Vagina (tissue), 2 donors: ENCODE measurements at places on chromosomes 6 and 20. TPM values are rescaled to one million over a fixed set of nuclear protein-coding genes. Genes with fewer than 3 reads are reported as not detected.

GRCh38 chr20:53004267-53004813, 32.2 kb downstream of the TSHZ2 start:
- H3K4me3 ChIP-seq: no peak overlapping the region
- no peak for DNase-seq
- H3K27me3 ChIP-seq: no peaks in the 10 kb centered on the region
- no peaks in the 10 kb centered on the region for H3K36me3 ChIP-seq
- no peaks in the 10 kb centered on the region for H3K4me1 ChIP-seq

DNA sequence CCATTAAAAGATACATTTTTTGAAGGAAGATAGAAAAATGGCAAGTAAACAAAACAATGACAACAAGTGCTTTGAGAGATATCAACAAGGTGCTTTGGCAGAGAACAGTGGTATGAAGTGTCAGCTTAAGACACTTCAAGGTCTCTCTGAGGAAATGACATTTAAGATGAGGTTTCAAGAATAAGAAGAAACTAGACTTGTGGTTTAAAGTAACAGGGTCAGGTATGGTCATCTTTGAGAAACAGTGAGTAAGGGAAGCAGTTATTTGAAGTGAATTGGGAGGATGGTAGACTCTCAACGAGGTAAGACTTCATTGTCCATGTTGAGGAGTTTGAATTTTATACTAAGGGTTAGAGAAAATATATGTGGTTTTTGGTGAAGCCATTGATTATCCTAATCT, 77.8 kb downstream of the SYCP2L start:
- H3K4me3 ChIP-seq: no peak overlapping the region
- DNase-seq: no peak
- no peak overlapping the region for H3K27ac ChIP-seq
- no peaks in the 10 kb centered on the region for H3K27me3 ChIP-seq
- H3K4me1 ChIP-seq: no peaks in the 10 kb centered on the region
- no peaks in the 10 kb centered on the region for H3K36me3 ChIP-seq

Gene EFCAB8
- not detected for total RNA-seq

Gene PACSIN1
- total RNA-seq: 0.74 TPM

GRCh38 chr6:11197175-11197536, 35.3 kb downstream of the NEDD9 start:
- H3K4me3 ChIP-seq: no peak overlapping the region
- DNase-seq: no peak
- no peak overlapping the region for H3K27ac ChIP-seq
- H3K27me3 ChIP-seq: no peaks in the 10 kb centered on the region
- H3K4me1 ChIP-seq: peaks cover 17% of the 10 kb centered on the region

DNA sequence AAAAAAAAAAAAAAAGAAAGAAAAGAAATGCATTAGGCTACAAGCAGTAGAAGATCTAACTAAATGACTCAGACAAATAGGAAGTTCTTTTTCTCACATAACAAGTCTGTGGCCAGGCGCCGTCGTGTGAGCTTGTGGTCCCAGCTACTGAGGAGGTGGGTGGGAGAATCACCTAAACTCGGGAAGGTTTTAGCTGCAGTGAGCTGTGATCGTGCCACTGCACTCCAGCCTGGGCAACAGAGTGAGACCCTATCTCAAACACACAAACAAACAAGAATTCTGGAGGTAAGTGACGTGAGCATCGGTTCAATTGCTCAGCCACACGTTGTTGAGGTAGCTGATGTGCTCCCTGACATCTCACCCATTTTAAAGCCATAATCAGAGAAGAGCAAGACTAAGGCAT, 37.9 kb upstream of the SLC23A2 start:
- DNase-seq: no peak
- no peaks in the 10 kb centered on the region for H3K4me1 ChIP-seq
- no peak overlapping the region for H3K27ac ChIP-seq
- no peaks in the 10 kb centered on the region for H3K36me3 ChIP-seq
- H3K27me3 ChIP-seq: no peaks in the 10 kb centered on the region

Gene KIF13A
- total RNA-seq: 43.0 TPM

DNA sequence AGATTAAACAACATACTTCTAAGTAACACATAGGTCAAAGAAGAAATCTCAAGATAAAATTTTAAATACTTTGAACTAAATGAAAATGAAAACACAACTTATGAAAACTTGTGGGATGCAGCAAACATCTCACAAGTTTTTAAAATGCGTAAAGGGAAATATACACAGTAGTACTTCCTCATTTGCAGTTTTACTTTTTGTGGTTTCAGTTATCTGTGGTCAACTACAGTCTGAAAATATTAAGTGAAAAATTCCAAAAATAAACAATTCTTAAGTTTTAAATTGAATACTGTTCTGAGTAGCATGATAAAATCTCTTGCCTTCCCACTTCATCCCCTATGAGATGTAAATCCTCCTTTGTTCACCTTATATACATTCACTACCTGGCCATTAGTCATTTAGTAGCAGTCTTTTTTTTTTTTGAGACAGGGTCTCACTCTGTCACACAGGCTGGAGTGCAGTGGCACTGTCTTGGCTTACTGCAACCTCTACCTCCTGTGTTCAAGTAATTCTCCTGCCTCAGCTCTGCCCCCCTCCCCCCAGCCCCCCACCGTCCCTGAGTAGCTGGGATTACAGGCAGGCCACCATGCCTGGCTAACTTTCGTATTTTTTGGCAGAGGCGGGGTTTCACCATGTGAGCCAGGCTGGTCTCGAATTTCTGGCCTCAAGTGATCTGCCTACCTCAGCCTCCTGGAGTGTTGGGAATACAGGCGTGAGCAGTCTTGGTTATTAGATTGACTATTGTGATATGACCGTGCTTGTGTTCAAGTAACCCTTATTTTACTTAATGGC, 154.6 kb upstream of the AHI1 start:
- H3K36me3 ChIP-seq: no peaks in the 10 kb centered on the region
- H3K4me1 ChIP-seq: no peaks in the 10 kb centered on the region
- H3K27me3 ChIP-seq: no peaks in the 10 kb centered on the region
- no peak overlapping the region for H3K4me3 ChIP-seq
- DNase-seq: no peak

GRCh38 chr20:15986690-15987089, 586.6 kb downstream of the KIF16B start:
- no peak overlapping the region for H3K27ac ChIP-seq
- H3K36me3 ChIP-seq: no peaks in the 10 kb centered on the region
- no peak for DNase-seq
- no peaks in the 10 kb centered on the region for H3K4me1 ChIP-seq
- no peak overlapping the region for H3K4me3 ChIP-seq
- H3K27me3 ChIP-seq: no peaks in the 10 kb centered on the region

GRCh38 chr20:13430346-13431002, 208.3 kb downstream of the TASP1 start:
- H3K4me3 ChIP-seq: no peak overlapping the region
- no peaks in the 10 kb centered on the region for H3K36me3 ChIP-seq
- no peaks in the 10 kb centered on the region for H3K27me3 ChIP-seq
- no peaks in the 10 kb centered on the region for H3K4me1 ChIP-seq
- no peak overlapping the region for H3K27ac ChIP-seq
- DNase-seq: no peak

DNA sequence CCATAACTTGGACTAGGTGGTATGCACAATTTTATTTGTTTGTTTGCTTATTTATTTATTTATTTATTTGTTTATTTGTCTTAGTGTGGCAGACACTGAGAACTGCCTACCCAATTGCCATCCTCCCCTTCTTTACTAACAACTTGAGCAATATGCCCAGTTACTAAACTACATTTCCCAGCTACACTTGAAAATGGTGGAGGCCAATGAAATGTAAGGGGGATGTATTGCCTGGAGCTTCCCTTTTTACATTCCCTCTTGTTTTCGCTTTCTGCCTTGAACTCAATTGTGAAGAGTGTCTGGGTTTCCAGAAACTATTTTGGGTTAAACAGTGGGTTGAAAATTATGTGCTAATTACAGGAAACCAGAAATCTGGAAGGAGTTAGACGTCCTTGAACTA, 152.7 kb upstream of the FKBP1C start:
- H3K4me1 ChIP-seq: no peaks in the 10 kb centered on the region
- no peaks in the 10 kb centered on the region for H3K36me3 ChIP-seq
- H3K4me3 ChIP-seq: no peak overlapping the region
- DNase-seq: no peak
- H3K27ac ChIP-seq: no peak overlapping the region
- no peaks in the 10 kb centered on the region for H3K27me3 ChIP-seq

Gene UNC93A
- 2.0 TPM for total RNA-seq

DNA sequence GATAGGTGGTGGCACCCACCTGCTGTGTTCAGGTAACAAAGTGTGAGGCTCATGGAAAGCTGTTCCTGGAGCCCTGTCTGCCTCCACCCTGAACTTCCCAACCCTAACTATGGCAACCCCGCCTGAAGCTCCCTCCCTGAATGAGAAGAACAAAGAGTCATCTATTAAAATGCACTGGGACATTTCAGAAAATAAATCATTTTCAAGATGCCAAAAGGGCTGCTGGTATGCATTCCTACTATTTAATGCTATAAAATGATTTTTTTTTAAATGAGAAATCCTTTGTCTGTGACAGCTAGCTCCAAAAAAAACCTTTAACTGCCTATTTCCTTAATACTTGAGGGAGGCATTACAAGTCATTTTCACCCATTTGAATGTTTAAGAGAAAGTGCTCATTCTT, 84.3 kb upstream of the MRPS10 start:
- H3K4me1 ChIP-seq: peaks cover 31% of the 10 kb centered on the region
- no peaks in the 10 kb centered on the region for H3K27me3 ChIP-seq
- no peak overlapping the region for H3K4me3 ChIP-seq
- no peak for DNase-seq
- no peak overlapping the region for H3K27ac ChIP-seq
- H3K36me3 ChIP-seq: no peaks in the 10 kb centered on the region

Gene GHRH
- total RNA-seq: not detected

GRCh38 chr20:33828326-33828844, 17.2 kb downstream of the CHMP4B start:
- no peaks in the 10 kb centered on the region for H3K27me3 ChIP-seq
- H3K4me3 ChIP-seq: no peak overlapping the region
- no peak for DNase-seq
- H3K36me3 ChIP-seq: no peaks in the 10 kb centered on the region
